T1000 (cell line): ENCODE measurements at places on chromosomes 7 and 10.

GRCh38 chr7:30147785-30148184 lies 13.0 kb downstream of the MTURN start:
- no peak for DNase-seq

GRCh38 chr10:98466861-98467505 lies 20.2 kb upstream of the HPS1 start:
- no peak for DNase-seq

GRCh38 chr7:593324-594115 lies 73.9 kb upstream of the PDGFA start:
- no peak for DNase-seq

- no peak for DNase-seq
Measured at GRCh38 chr10:86944031-86944419, 13.4 kb downstream of the MMRN2 start.

- no peak for DNase-seq
Measured at GRCh38 chr7:55733241-55734140, 129.1 kb downstream of the SEPTIN14 start.

- no peak for DNase-seq
Measured at GRCh38 chr10:78771808-78772455, 296.8 kb upstream of the ZMIZ1 start.

DNA sequence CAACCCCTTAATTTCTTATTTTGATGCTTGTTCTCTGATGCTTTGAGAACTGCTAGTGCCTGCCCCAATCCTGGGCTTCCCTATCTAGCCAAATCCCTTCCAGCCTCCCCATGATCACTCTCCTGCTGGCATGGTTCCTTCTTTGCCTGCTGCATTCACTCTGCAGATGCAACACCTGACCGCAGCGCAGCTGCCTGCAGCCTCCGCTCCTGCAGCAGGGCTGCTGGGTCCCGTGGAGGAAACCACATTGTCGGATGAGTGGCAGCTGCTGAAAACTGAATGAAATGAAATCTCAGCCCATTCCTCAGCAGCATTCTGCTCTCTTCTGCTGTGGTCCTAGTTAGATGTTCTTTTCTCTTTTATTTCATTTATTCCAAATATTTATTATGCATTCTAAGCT lies 320.3 kb downstream of the CCDC3 start:
- DNase-seq: no peak

DNA sequence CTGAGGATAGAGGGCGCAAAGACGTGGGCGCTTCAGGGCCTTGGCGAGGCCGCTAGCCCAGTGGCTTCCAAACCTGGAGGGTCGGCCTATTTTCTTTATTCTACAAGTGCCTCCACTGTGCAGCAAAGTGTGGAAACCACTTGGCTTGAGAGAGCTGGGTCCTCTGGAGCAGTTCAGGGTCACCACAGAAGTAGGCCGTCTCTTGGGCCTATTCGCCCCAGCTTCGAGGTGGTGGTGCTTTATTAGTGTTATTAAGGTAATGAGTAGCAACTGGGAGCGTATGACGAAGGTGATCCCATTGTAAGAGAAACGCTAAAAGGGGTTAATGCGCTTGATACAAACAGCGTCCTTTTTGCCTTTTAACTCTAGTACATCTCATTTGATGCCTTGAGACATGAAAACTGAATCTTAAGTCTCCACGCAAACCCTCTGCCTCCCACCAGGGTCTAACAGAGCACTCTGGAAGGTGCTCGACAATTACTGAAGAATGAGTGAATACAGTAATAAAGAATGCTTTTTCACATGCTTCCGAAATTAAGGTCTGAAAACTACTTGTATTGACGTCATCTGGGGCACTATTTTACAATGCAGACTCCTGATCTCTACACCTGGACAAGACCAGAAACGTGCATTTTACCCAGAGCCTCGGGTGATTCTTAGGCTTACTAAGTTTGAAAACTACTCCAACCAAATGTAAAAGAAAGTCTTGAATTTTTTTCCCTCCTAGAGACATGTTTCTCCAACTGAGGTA lies 647 bp upstream of the GSAP start:
- no peak for DNase-seq

DNA sequence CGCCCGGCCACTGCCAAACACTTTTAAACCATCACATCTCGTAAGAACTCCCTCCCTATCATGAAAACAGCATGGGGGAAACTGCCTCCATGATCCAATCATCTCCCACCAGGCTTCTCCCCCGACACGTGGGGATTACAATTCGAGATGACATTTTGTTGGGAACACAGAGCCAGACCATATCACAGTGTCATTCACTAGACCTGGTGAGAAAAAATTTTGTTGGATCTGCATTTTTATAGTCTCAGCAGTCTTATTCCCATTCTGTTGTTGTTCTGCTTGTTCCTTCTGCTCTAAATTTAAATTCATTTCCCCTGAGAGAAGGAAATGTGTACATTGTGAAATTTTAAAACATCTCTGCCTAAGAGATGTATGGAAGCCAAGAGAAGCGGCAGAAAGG lies 4.8 kb upstream of the MKLN1 start:
- DNase-seq: no peak

DNA sequence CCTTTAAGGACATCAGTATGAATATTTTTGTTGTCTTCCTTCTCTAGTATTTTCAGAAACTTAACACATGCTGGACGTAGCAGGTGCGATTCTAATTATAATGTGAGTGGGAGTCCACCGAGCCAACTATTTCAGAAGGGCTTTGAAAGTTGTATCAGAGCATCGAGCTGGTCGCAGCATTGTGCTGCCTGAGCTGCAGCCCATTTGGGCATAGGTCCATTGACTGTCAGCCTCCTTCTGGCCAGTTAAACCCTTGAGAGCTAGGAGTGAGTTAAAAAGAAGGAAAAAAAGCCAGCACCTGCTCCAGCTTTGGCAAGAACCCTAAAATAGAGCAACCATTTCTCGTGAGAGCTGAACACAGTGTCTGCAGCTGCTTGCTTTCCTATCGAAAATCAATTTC lies 47.8 kb downstream of the SLC35G1 start:
- no peak for DNase-seq

- DNase-seq: no peak
Measured at GRCh38 chr7:56079450-56080185, 13.1 kb downstream of the PHKG1 start.

GRCh38 chr10:101385866-101386658 lies 32.1 kb downstream of the BTRC start:
- no peak for DNase-seq

DNA sequence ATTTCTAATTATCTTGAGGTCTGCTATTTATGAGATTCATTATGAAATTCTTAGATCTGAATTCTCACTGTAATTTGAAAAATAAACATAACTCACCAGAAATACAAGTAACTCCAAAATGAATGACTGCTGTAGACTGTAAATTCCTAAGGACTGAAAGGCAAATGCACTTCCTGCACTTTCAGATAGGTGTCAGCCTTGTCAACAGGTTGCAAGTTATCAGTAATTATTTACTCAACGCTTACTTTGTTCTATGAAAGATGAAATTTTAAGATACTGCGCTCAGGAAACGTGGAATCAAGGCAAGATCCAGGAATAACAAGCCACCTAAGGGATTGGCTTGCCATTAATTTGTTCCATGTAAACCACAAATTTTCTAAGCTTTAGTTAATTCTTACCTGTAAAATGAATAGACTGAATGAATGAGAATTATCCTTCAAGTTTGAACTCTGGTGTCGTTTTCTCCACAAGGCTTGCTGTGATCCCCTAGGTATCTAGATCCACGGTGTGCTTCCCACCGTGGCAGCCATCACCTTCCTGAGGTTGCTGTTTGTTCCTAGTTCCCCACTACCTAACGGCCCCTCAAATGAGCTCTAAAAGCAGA lies 12.6 kb downstream of the DHX32 start:
- no peak for DNase-seq

GRCh38 chr7:13778967-13779366 lies 210.5 kb downstream of the ETV1 start:
- DNase-seq: peak; percentile 19

- DNase-seq: no peak
Measured at GRCh38 chr7:41567731-41568114, 135.2 kb downstream of the INHBA start.

DNA sequence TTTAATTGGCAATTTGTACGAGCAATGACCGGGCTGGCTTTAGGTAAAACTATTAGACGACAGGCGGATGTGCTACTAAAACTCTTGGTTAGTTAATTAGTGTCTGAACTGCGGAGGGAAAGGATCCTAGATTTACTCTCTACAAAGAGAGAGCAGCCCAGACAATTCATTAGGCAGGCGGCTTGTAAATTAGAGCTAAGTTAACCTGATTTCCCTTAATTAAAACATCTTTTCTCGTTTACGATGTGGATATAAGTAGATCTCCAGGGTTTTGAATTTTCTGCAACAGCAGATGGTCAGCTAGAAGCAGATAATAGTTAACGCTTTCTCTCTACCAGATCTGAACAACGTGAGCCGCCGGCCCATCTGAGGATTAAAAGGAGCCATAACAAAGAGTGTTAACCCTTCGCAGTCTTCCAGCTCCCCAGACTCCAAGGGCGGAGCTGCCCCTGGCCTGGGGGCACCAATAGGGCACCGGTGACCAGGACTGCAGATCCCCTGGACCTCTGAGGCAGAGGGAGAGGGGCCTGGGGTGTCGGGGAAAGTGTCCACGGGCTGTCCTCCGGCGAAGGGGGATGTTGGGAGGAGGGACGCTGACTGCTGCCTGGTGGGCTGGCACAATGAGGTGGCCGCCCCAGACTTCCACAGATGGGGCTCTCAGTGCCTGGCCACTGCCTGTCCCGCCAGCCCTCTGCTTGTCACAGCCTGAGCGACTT lies 6.3 kb upstream of the UNCX start:
- no peak for DNase-seq

GRCh38 chr7:45435846-45436245 lies 138.3 kb upstream of the ADCY1 start:
- no peak for DNase-seq

DNA sequence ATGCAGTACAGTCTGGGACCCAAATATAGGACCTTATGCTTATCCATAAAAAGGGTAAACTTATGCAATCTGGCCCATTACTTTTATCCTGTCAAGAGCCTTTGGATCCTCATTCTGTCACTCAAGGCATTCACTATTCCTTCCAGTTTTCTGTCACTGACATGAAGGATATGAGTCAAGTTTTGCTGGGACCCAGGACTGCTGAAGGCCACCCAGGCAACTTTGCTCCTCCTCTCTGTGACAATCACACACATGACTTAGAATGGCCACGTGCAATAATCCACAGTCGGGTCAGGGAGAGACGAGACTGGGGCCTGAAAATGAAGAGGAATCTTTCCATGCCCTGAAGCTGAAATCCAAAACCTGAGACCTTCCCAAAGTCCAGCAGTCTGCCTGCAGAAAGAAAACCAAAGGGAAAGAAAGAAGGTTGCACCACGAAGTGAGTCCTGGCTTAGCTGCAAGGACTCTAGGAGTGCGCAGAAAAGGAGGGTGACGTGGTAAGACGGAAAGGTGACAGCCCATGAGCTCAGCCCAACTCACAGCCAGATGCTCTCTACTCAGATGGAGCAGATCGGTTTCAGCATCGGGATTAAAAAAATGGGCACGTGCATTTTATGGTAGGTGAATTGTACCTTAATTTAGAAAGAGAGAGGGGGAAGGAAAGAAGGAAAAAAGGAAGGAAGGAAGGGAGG lies 67.2 kb downstream of the VOPP1 start:
- no peak for DNase-seq

- DNase-seq: no peak
Measured at GRCh38 chr10:2782265-2782664, 285.1 kb upstream of the PFKP start.

GRCh38 chr10:71218046-71218650 lies 5.8 kb downstream of the UNC5B start:
- DNase-seq: no peak

GRCh38 chr7:234051-234707 lies 41.8 kb downstream of the FAM20C start:
- DNase-seq: no peak

DNA sequence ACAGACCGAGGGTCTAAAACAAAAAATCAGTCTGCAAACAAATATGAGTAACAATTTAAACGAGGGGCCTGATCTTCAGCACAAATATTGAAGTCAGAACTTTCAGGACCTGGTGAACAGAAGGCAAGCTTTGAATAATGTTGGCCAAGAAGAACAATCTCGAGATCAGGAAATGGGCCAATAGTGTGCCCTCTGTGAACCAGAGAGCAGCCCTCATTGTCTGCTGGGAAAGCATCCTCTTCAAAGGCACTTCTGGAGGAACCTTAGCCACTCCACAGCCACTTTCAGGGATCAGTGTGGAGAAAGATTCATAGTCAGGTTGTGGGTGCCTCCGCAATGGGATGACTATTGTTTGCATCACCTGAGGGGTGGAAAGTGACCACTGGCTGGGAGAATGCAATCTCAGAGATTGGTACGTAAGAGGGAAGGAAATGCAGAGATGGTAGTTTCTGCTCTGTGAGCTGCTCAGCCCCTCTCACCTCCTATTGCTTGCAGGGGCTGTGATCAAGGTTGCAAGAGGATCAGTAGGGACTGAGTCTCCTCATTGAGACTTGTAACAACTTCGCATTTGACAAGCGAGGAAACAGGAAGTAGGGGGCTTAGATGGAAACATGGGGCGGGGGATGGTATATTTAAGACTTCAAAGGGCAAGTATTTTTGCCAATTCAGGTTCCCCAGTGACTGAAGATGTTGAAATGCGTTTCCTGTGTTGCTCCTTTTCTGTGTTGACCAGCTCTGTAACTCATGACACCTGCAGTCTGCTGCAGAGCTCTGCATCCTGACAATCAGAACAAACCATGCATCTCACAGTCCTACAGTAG lies 28.4 kb upstream of the IFRD1 start:
- DNase-seq: no peak

DNA sequence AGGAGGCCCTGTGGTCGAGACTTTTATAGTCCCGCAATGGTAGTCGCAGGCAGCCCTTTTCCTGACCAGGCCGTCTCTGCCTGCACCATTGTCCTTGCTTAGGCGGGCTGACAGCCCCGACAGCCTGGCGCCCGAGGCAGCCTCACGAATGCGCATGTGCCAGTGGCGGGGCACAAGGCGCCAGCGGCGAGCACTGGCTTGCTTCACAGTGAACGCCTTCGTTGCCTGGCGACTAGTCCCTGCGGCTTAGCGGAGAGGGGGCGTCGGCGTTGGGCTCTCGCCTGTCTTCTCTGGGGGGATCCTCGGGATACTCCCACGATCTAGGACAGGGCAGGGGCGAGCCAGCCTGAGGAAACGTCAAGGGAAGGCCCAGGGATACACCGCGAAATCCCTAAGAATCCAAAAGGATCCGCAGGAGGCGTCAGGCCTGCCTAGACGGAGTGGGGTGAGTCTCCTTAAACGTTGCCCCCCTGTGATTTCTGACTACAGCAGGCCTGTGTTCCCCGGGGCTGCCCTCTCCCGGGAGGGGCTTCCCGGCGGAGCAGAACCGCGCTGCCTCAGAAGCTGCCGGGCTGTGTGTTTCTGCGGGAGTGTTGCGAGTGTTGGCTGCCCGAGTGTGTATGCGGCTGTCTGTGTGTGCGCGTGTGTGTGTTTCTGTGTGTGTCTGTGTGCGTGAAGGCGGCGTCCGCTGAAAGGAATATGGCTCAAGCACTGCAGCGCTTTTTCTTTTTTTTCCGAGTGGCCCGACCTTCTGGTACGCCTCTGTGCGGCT lies 20.5 kb upstream of the ZNF273 start:
- no peak for DNase-seq

DNA sequence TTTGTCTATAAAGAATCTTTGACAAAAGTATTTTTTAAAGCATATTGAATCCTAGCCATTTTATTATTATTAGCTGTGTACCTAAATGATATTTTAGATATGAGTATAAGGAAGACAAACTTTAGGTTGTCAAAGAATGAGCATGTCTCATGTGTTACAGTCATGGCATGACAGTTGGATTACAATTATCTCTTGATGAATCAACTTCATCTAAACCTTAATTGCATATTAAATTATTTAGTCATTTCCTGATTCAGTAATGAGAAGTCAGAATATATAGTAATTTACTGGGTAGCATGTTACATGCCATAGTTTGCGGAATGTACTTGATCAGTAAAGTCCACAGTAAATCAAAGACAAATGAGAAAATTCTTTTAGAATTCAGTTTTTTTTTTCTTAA lies 59.2 kb downstream of the MAPK8 start:
- DNase-seq: no peak
